ENCODE measurements at places on chromosomes 2 and 18.

DNA sequence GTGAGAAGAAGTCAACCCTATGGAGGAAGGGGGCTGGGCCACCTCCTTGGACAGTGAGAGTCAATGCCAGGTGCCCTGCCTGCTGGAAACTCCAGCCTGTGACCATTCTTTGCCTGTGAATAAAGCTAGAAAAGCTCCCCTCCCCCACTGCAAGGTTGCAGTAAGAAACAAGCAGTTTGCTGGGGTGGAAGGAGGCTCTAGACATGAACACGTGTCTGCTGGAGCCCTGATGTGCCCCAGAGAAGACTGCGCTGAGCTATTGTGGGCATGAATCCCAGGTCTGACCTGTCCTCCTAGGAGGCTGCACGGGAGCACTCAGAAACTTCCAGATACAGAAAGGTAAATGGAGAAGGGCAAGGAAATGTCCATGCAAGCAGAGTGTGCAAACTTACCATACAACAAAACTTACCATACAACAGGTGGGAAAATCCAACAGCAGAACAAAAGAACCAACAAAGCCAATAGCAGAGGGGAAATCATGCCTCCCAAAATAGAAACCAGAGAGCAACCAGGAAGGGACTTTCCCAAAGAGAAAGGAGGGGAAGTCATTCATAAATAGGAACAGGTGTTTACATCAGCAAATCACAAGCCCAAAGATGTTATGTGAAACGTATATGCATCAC, 278.7 kb downstream of the BCL2 start:
- peak; percentile 48 for DNase-seq

DNA sequence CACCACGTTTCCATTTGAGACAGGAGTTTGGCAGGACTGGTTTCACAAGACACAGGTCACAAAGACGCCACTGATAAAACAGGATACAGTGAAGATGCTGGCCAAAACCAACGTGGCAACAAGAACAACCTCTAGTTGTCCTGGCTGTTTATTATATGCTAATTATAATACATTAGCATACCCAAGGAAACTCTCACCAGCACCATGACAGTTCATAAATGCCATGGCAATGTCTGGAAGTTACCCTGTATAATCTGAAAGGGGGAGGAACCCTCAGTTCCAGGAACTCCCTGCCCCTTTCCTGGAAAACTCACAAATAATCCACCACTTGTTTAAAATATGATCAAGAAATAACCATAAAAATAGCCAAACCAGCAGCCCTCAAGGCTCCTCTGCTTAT, 148.3 kb downstream of the RBM43 start:
- no peak for DNase-seq

DNA sequence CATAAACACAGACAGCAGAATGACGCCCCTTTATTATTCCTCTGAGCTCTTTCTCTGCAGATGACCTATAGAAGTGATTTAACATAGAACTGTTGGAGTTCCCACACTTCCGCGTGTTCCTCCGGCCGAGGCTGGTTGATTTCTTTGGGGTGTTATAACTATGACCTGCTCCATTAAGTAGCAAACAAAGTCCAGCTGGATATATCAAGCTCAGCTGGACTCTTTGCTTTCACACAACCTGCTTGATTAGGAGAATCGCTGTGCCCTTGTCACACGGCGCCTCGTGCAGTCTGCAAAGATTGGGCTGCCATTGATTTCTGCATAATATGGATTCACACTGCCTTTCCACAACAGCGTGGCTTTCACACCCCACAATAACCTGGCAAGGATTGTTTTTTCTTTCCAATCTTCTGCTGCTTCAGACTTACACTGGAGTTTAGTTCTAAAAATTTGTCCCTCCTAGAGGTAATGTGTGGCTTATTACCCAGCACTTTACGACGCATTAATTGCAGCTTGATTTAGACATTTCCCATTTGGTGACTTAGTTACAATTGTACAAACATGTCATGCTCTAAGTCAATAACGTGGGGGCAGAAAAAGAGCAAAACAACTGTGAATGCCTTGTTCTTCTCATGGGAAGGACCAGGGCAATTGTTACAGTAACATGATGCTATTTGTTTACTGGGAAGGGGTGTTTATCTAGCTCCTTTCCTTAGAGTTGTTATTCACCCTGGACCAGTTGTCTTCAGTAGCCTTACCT, 485.7 kb downstream of the TXNL1 start:
- DNase-seq, result no peak

DNA sequence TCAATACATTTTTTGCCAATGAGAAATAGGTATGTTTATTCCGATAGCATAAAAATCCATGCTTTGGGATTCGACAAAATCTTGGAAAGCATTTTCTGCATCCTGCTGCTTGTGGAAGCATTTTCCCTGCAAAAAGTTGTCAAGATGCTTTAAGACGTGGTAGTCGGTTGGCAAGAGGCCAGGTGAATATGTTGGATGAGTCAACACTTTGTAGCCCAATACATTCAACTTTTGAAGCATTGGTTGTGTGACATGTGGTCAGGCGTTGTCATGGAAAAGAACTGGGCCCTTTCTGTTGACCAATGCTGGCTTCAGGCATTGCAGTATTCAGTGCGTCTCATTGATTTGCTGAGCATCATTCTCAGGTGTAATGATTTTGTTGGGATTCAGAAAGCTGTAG, 764.5 kb downstream of the TRIB2 start:
- DNase-seq, result no peak

- no peak for DNase-seq
Observed at GRCh38 chr18:72697706-72698105, 153.6 kb upstream of the CBLN2 start.

DNA sequence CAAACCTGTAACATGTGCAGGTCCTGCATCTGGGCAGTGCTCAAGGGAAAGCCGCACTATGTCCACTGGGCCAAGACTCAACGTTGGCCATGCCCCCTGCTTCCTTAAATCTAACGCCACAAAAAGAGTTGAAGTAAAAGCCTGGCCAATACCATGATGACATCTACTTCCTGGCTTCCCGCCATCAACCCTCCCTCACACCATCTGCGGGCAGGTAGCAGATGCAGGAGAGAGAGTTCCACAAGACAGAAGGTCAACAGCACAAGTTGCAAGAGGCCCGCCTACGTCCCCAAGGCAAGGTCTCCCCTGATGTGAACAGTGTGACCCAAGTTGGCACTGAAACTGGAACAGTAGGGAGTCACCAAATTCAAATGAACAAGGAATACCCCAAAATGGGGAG, 48.4 kb downstream of the ABCG8 start:
- DNase-seq, result no peak

GRCh38 chr2:233917116-233917515, at the start of gene TRPM8:
TRPM8 (plus strand) TSS chr2:233917373; CDS start chr2:233926538, 9,165 bp downstream.
- no peak for DNase-seq

DNA sequence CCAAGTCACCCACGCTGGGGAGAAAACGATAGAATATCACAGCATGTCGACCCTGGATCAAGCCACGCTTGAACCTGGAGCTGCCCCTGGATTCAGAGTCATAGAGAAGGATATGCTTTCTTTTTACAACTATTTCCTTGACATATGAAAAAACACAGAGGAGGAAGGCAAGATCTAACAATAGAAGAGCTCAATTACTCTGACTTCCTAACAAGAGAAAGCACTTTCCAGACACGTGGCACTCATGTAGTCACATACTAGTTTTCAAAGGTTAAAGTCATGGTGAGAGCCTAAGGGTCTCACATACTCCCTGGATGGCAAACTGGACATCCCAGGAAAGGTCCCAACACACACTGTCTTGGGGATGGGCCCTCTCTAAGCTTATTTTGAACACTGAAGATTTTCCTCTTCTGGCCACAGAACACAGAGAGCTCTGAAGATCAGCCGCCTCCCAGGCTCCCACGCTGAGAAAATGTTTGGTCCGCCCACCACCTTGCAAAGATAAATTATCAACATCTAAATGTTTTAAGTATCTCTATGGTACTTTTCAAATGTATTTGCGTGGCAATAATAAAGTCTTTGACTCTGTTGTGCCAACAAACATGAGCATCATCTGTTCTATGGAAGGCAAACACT, 4.9 kb downstream of the PXDN start:
- DNase-seq, result no peak

- DNase-seq, result no peak
Observed at GRCh38 chr18:5998166-5998881, 103.0 kb upstream of the TMEM200C start.

DNA sequence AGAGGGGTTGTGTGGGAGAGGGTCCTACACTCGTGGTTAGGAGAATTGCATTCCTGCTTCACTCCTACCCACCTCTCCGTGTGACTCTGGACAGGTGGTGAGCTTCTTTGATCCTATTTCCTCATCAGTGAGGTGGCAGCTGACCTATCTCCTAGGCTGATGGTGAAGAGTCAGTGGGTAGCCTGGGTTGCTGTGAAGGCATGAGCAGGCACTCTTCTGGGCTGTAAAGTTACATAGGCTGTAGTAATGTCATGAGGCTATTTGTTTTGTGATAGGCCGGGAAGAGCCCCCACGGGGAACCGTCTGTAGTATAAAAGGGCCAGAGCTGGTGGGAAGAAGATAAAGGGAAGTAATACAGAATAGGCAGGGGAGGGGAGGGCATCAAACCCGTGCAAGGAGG, 83.8 kb downstream of the TMEM247 start:
- no peak for DNase-seq

DNA sequence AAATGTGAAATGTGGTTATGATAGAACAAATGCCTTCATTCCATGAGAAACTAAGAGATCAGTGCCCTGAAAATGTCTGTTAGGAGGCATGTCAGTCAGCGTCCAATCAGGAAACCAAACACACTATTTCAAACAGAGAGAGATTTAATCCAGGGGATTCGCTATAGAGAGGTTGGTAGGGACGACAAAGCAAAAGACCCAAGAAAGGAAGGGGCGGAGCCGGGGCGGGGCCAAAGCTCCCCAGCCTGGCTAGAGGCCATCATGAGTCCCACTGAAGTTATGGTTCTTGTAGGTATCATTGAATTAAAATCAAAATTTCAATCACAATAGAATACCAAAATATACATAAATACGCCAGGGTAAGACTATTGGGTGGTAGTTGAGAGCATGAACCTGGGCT, 32.9 kb upstream of the RNF149 start:
- no peak for DNase-seq

DNA sequence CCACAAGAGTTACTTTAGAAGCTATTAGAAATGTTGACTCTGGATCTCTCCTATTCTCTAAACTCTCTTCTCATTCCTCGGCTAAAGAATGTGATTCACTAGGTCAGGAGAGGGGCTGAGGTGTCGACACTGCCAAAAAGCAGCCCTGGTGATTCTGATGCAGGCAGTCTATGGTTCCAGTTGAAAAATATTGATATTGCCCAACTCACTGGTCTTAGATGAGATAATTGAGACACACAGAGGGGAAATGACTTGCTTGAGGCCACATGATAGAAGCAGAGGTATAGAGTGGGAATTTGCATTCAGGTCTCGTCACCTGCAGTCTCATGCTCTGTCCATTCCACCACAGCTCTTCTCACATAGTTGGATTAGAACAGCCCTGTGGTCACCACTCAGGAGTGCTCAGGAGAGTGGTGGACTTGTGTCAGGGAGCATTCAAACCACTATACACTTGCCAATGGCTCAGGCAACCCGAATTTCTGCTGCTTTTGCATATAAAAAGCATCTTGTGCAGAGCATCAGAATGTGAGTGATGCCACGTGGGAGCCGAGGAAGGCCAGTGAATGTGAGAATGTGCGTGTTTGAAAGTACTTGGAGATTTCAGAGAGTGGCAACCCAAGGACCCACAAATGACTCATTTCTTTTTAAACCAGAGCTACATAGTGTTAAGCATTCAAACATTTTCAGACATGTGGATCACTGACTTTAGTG, 65.1 kb upstream of the CTLA4 start:
- no peak for DNase-seq

Measured in CD8-positive, alpha-beta T cell (primary cell).